ENCODE measurements at places on chromosomes 12 and 14.

GRCh38 chr12:60100160-60100559 is 504.3 kb downstream of the SLC16A7 start:
- DNase-seq, result no peak

DNA sequence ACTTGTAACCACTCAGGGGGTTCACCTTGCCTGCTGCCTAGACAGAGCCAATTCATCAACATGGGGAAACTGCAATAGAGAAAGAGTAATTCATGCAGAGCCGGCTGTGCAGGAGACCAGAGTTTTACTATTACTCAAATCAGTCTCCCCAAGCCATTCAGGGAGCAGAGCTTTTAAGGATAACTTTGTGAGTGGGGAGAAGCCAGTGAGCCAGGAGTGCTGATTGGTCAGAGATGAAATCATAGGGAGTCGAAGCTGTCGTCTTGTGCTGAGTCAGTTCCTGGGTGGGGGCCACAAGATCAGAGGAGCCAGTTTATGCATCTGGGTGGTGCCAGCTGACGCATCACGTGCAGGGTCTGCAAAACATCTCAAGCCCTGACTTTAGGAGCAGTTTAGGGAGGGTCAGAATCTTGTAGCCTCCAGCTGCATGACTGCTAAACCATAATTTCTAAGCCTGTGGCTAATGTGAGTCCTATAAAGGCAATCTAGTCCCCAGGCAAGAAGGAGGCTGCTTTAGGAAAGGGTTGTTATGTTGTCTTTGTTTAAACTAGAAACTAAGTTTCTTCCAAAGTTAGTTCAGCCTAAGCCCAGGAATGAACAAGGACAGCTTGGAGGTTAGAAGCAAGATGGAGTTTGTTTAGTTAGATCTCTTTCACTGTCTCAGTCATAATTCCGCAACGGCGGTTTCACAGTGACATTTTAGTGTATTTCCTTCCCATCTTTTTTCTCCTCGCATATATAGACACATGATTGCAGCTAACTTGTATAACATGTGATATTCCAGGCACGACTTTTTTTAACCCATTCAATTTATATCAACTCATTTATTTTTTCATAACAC is 68.9 kb upstream of the NCOR2 start:
- DNase-seq, result peak; percentile 89

DNA sequence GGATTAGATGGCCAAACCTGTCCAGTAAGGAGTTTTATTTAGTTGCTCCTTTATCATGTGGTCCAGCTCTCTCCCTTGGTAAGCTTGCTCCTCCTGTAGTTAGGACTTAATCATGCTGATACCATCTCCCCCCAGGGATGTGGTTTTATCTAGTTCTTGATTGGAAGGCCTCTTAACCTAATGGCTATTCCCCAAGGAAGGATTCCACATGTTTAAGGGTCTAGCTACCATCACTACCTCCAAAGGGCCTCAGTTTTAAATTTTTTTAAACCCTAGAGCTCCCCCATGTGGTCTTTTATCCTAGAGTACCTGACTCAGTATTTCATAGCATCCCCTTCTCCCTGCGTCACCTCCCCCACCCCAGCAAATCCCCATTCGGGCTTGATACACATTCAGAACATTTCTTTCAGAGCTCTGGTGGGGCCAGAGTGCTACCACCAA is 22.5 kb downstream of the MAP3K12 start:
- no peak for DNase-seq

DNA sequence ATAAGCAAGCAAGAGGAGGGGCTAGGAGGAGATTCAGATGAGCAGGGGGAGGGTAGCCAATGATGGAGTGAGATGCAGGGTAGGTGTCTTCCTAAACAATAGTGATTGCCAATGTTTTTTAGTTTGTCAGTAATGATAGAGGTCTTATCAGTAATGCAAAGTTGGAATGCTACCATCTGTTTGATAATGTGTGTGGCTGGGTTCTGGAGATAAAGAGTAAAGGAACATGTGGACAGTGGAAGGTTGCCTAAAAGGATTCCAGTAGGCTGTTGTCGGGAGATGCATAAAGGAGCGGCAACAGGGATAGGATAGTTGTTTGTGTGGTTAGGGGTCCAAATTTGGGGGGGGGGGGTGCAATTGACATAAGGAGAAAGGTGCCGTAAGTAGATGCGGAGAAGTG is 52.5 kb downstream of the TESPA1 start:
- DNase-seq, result no peak

- peak; percentile 47 for DNase-seq
These were observed 4.3 kb downstream of the RTL1 start for GRCh38 chr14:100898935-100899883.

- peak; percentile 83 for DNase-seq
These were observed 3.0 kb upstream of the IFI27L2 start for GRCh38 chr14:94132285-94132887.

- DNase-seq, result no peak
These were observed 59.1 kb upstream of the AMN start for GRCh38 chr14:102863381-102863780.

DNA sequence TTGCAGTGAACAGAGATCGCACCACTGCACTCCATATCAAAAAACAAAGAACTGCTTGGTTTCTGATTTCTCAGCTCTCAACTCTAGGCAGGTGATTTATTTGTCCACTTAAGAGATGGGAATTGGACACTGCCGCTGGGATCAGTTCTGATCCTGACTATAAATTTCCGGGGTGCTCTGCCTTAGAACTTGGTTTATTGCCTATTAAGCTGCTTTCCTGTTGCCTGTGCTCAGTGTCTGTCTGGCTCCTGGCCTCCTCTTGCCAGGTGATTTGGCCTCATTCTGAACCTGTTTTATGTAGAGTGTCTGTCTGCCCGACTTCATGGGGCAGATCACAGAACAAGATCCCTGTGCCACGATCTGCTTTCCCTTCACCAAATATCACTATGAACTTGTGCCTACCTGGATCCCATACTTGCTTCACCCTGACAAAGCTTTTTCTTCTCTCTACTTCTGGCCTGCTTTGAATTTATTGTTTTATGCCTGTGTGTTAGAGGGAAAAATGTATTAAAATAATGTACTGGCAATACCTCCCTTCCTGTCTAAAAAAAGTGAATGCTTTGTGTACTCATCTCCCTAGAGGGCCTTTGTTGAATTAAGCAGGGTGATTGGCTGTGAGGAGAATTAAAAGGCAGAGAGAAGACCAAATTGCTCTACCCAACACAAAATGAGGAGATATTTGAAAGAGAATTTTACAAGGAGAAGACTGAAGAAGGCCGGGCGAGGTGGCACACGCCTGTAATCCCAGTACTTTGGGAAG is 27.6 kb downstream of the CDKN1B start:
- DNase-seq, result no peak

- peak; percentile 4 for DNase-seq
These were observed 15.4 kb upstream of the MIA2 start for GRCh38 chr14:39218171-39218769.

GRCh38 chr14:72172049-72172448 is 239.8 kb downstream of the RGS6 start:
- DNase-seq, result no peak
